Inflammatory macrophage treated with lipopolysaccharide for 4 hours (primary cell): ENCODE measurements at places on chromosomes 7 and 10.

GRCh38 chr10:123236126-123236525 is 81.9 kb downstream of the BUB3 start:
- no peak for DNase-seq

DNA sequence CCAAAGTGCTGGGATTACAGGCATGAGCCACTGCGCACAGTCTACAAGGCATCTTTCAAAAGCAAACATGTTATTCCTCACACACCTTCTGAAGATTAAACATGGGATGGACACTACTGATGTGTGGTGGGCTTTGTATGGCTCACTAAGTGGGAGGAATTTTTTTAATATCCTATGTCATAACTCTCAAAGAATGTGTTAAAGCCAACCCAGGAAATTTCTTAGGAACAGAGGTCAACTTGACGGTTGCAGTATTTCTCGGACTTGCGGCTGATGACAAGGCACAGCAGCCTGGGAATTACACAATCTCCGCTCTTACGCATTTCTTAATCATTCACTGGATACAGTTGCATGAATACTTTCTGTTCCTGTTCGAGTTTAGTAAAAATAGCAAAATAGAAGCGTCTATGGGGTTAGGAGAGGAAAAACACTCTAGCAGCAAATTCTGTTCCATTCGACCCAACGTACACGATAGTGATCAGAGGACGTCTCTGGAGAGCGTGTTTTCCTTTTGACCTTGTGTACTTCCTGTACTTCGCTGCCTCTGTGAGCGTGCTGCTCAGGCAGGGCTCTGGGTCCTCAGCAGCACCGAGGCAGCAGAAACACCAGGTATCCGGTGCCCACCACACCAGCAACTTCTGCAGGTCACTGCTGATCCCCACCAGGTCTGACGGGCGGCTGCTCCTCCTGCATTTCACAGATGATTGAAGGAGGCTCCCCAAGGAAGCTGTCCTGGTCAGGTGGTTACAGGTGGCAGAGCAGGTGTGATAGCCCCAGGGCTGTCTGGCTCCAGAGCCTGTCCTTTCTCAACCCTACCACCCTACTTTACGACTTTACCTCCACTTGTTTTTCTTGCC is 26.4 kb upstream of the SRGN start:
- DNase-seq: peak; percentile 99

GRCh38 chr7:75617634-75618234 is 121.0 kb downstream of the HIP1 start:
- peak; percentile 100 for DNase-seq

- peak; percentile 93 for DNase-seq
Observed at GRCh38 chr7:151925446-151926335, 30.6 kb upstream of the GALNTL5 start.

GRCh38 chr10:16292366-16292765 is 144.4 kb upstream of the PTER start:
- no peak for DNase-seq

- no peak for DNase-seq
Observed at GRCh38 chr7:33876596-33877274, 28.6 kb upstream of the BMPER start.

DNA sequence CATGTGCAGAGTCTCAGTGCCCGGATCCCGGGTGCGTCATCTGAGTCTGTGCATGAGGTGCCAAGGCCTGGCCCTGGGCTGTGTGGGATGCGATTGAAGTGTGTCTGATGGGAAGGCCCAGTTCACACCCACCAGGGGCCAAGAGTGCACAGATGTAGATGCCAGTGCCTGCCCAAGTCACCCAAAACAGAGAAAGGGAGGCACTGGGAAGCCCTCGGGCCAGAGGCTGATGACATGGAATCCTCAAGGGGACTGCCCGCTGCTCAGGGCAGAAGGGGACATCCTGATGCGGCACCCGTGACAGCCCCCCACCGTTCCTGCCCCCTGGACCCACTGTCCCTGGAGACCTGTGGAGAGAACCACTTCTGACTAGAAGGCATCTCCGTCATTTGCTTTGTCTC is 72.2 kb upstream of the ZNF479 start:
- no peak for DNase-seq

DNA sequence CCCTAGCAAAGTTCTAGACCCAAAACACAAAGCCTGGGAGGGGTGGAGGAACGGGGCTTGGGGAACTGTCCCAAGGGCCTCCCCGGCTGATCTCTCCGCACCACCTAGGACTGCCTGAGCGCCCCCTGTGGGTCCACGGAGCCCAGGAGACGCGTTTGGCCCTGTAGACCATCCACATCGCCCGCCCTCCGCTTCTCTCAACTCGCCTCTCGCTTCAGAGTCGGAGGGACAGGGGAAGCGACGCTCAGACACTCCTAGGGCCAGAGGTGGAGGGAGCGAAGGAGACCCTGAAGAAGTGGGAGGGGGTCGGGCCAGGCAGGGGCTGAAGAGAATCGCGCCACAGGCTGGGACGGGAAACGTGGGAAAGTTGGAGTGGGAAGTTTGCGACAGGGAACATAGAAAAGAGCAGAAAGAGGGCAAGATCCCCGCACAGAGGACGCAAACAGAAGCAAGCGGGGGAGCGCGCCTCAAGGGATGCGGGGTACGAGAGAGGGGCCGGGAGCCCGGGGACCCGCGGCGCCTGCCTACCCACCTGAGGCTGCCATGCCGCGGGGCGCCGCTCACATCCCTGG is 378 bp downstream of the PIK3AP1 start:
- DNase-seq: peak; percentile 90

DNA sequence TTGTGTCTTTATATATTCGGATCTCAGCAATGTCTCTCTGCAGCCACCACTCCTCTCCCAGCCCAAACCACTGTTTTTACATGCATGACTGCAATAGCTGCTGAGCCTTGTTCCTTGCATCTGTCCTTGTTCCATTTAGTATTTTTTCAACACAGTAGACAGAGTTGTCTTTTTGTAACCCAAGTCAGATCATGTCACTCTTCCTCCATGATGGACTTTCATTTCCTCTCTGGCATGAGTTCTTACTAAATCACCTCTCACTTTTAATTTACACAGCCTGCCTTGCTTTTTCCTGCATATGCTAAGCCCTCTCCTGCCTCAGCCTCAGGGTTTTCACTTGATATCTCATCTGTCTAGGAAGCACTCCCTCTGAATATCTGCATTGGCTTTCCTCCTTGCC is 353.2 kb downstream of the HGF start:
- peak; percentile 27 for DNase-seq

- DNase-seq: no peak
Observed at GRCh38 chr7:38453168-38453567, 178.0 kb downstream of the AMPH start.

DNA sequence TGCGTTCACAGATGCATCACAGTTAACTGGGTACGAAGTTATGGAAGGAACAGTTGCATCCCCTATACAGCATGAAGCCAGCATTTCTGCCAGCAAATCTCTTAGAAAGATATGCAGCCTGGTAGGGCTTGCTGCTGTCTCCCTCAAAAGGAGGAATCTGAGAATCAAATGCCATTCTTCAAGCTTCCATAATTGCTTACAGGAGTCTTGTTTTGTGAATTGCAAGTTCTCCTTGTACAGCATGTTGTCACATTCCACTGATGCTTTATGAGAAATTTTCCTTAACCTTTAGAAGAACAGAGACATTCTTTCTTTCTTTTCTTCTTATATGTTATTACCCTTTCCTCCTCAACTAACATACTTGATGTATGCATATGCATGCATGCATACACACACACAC is 134.6 kb downstream of the CHRM2 start:
- DNase-seq: no peak

DNA sequence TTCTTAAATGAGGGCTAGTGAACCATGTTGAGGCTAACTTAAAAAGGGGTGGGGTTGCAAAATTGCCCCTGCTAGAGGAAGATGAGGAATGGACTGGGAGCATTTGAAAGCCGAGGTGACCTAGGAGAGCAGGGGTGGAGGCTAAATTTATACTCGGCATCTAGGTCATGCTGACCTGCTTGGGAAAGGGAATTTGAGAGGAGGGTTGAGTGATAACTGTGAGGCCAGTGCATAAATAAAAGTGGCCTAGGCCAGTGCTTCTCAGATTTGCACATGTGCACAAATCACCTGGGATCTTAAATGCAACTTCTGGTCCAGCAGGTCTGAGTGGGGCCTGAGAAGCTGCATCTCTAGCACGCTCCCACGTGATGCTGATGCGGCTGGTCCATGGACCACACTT is 70.4 kb downstream of the CDK1 start:
- no peak for DNase-seq

GRCh38 chr10:113093188-113094113 is 143.4 kb downstream of the TCF7L2 start:
- DNase-seq: peak; percentile 54

- no peak for DNase-seq
Observed at GRCh38 chr7:1697499-1698125, 27.5 kb downstream of the ELFN1 start.

- DNase-seq: peak; percentile 54
Observed at GRCh38 chr10:53122281-53122680, 349.7 kb upstream of the MBL2 start.

DNA sequence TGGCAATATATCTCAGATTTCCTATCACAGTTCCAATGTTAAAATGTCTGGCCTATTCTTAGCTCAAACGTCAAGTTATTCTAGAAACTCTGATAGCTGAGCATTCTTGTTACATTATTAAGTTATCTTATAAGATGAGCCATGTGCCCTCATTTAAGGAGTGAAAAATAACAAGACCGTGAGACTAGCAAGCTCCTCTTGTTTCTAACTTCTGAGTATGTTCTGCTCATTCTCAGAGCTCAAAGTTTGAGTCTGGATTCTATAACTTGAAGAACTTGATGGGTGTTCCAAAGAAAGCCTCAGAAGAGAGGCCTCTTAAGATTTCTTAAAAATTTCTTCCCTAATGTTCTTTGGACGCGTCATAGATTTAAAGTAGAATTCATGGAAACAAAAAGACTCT is 215.2 kb downstream of the HTR7 start:
- no peak for DNase-seq

GRCh38 chr10:91389636-91390512 is 20.3 kb upstream of the HECTD2 start:
- DNase-seq: peak; percentile 69

GRCh38 chr10:24414597-24414996 is 205.7 kb downstream of the KIAA1217 start:
- DNase-seq: no peak

GRCh38 chr7:80524693-80525092 is 12.8 kb upstream of the GNAT3 start:
- no peak for DNase-seq

GRCh38 chr7:30546596-30546995 is 42.0 kb upstream of the GGCT start:
- DNase-seq: no peak

DNA sequence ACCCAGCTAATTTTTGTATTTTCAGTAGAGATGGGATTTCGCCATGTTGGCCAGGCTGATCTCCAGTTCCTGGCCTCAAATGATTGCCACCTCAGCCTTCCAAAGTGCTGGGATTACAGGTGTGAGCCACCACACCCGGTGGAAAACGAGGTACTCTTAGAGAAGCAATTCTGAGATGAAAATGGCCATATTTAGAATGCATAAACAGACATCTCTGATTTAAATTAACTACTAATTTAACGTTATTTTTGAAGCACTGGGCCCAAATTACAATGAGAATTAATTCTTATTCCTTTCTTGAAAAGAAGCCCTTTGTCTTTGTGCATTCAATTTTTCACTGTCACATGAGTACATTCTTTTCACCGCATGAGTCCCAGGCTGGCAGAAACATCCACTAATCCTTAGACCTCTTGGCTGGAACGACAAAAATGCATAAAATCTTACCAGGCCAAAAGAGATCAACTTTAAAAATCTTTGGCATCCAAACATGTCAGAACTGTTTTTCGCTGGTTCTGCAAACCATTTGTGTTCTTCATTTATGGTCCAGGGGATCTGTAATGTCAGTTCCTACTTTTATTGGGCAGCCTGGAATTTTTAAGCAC is 60.1 kb upstream of the CAPZA2 start:
- no peak for DNase-seq

DNA sequence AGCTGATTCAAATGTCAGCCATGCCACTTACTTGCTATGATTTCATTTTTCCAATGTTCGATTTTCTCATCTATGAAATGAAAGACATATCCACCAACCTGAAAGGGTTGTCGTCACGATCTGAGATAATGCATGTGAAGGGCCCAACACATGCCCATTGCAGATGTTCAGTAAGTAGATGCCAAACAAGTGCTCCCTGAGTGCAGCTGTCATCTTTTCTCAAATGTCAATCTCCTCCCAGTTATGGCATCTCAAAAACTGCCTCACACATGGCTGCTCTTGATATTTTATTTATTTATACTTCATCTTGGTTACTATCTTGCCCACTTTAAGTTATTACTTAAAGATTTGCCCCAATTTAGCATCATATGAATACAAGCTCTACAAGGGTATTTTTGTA is 16.8 kb downstream of the CPEB3 start:
- DNase-seq: no peak

- no peak for DNase-seq
Observed at GRCh38 chr10:118768041-118768919, 13.5 kb upstream of the CACUL1 start.

DNA sequence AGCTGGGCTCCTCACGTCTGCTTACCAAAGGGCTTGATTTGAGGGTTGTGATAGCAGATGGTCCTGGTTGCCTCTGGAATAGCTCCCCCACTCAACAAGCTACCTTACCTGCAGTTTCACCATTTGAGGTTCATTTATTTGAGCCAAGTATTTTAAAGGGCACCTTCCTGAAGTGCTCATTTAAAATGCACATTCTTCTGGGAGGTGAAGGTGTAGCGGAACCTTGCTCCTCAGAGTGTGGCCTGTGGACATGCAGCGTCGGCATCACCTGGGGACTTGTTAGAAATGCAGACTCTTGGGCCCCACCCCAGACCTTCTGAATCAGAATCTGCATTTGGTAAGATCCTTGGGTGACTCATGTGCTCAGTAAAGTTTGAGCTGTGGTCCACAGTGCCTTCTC is 2.3 kb downstream of the CDH23 start:
- DNase-seq: no peak

DNA sequence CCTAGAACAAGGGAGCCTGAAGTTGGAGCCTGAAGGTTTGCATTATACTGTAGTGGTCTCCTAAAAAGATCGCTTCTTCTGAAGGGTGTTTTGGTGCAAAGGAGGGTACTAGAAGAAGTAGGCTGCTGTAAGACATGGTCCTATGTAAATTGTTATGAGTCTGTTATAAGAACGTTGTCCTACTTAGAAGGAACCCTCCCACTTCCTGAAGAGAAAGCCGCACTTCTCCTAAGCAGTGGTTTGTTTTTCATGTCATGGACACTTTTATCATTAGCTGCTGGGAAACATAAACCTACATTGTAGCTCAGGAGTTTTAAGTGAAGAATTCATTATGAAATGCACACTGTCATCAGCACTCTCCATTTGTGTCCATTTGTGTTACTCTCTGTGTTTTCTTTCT is 129.1 kb upstream of the ITGB1 start:
- DNase-seq: no peak

DNA sequence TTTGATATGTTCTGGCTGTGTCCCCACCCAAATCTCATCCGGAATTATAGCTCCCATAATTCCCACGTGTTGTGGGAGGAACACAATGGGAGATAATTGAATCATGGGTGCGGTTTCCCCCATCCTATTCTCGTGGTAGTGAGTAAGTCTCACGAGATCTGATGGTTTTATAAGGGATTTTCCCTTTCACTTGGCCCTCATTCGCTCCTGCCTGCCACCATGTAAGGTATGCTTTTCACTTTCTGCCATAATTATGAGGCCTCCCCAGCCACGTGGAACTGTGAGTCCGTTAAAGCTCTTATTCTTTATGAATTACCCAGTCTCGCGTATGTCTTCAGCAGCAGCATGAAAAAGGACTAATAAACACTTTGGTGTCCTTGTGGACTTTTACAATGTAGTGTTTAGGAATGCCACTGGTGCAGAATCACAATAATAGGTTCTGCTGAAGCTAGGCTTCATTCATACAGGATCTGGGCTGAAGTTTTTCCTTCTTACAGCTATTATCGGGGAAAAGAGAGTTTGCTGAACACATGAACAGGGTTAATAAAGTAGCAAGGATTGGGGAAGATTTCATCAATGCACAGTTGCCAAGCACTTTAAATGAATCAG is 74.3 kb downstream of the CPED1 start:
- no peak for DNase-seq
